ENCODE measurements at places on chromosomes 1 and 21.

DNA sequence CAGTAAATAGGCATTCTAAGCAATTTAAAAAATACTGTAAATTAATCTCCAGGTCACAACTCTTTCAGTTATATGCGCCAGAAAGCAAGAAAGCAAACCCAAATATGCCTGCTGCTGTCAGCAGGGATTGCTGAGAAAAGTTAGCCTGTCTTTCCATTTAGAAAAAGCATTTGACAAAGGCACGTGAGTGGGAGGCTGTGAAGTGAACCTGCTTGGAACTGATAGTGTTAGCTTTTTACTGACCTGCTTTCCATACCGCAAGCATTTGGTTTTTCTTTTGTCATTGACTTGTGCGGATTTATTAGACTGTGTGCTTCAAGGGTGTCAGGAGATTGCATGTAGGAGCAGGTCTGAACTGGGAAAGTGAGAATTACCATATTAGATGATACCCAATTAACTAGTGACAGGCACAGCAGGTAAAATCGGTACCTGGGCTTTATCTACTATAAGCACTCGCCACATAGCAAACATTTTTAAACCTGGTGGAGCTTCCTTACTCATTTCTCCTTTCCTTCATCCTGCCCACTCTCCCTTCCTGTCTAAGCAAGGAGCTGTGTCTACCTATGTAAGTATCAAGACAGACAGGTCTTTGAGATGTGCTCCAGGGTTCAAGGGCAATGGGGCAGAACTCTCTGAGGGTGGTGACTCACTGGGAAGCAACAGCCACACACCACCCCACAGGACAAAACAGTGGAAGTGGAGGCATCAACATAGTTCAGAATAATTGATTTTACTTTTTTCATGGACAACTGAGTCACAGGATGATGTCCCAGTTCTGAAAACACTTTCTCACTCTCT, 323.9 kb downstream of the DISC1 start:
- DNase-seq, result no peak

- no peak for DNase-seq
Observed at GRCh38 chr1:52159033-52159789, 17.3 kb downstream of the ZFYVE9 start.

- DNase-seq, result no peak
Observed at GRCh38 chr1:233151861-233152260, 143.7 kb downstream of the PCNX2 start.

- peak; percentile 64 for DNase-seq
Observed at GRCh38 chr1:232669981-232670747, 40.2 kb upstream of the SIPA1L2 start.

GRCh38 chr1:161185282-161185682, 8.0 kb upstream of the B4GALT3 start:
- DNase-seq, result no peak

- no peak for DNase-seq
Observed at GRCh38 chr1:154384650-154385489, 20.3 kb upstream of the IL6R start.

DNA sequence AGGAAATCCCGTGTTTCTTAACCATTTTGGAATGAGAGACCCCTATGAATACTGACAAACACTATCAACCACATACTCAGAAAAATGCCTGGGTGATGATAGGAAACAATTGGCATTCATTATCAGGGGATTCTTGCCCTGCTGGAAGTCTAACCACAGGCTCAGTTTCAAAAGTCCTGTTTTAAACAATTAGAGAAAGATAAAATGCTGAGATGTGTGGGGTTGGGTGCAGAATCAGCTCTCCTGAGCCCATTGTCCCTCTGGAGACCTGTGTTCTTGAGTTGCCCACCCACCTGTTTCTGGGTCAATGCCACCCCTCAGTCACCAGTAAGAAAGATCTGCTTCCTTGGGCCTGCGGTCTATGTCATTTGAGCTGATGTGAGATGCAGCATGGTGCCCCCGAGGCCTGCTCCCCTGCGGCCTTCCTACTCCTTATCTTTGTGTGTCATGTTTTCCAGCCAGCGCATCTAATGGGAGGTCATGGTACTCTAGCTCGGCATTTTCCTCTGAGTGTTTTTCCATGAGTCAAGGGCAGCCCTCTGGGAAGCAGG, 130.3 kb upstream of the PLXNA2 start:
- peak; percentile 43 for DNase-seq

DNA sequence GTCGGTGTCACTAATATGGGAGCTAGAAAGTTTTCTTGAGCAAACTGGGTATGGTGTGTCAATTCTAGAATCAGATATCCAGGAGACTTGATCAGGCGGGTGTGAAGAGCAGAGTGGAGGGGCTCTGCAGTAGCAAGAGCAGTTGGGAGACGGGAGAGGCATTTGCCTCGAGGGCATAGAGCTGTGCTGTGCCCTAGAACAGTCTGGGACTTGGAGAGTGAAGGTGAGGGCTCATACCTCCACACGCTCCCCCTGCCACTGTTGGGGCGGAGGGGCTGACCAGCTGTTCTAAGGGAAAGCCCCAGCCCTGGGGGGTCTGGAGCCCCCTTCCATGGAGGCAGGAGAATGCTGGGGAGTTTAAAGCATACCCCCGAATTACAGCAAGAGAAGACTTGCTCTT, 33.8 kb downstream of the SIM2 start:
- no peak for DNase-seq

DNA sequence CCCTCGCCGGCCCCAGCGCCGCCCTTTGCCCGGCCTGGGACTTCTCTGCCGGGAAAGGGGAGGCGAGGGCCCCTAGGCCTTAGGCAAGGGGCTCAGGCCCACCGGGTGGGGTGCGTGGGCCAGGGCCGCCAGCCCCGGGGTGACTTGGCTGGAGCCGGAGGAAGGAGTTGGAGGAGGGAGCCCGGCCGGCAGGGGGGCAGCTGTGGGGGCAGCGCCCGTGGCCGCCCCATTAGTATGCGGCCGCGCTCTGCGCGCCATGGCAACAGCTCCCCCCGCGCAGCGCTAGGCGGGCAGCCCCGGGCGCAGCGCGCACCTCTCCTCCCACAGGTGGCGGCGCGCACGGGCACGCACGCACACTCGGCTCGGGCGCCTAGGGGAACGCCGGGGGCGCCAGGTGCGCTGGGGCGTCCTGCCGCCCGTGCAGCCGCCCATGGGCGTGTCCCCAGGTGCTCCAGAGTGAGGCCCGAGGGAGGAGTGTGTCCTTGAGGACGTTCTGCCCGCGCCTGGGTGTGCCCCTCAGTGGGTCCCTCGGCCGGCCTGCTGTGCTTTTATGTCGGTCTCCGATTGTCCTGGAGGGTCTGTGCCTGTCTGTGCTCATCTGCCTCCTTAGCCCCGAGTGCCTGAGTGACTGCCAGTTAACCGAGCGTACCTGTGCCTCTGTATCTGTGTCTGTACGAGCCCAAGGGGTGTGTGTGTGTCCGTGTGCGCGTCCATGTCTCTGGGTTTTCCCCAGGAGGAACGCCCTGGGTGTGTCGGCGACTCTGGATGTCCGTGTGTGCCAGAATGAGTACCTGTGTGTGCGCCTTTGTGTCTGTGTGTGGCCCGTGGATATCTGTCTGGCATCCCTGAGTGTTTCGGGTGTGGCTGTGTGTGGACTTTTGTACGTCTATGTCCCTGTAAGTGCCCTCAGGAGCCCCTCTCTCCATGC, 38.2 kb upstream of the WASF2 start:
- DNase-seq, result no peak

GRCh38 chr1:214473387-214473786, 78.0 kb downstream of the PTPN14 start:
- DNase-seq, result no peak

- DNase-seq, result no peak
Observed at GRCh38 chr1:156505679-156506298, 5.2 kb upstream of the MEF2D start.

- DNase-seq, result no peak
Observed at GRCh38 chr1:222777463-222777862, 37.4 kb upstream of the DISP1 start.

GRCh38 chr21:42677339-42678321, 24.2 kb downstream of the PDE9A start:
- peak; percentile 35 for DNase-seq

DNA sequence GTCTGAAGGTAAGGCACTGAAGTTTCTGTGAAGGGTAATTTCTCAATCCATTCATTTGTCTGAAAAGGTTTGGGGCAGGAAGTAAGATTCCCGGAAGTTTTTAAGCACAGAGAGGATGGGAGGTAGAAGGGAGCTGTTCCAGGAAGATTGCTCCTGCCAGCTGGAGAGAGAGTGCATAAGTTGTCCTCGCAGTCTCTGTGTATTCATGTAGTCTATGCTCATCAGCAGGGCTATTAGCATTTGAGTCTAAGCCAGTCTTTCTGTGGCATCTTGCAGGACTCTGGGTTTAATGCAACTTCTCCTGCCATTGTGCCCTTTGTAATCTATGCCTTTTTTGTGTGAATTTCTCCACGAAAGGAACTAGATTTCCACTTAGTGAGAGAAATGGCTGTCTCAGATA, 140.8 kb upstream of the FGGY start:
- no peak for DNase-seq
